HCEC 1CT (cell line): ENCODE measurements at places on chromosomes 16 and 17.

DNA sequence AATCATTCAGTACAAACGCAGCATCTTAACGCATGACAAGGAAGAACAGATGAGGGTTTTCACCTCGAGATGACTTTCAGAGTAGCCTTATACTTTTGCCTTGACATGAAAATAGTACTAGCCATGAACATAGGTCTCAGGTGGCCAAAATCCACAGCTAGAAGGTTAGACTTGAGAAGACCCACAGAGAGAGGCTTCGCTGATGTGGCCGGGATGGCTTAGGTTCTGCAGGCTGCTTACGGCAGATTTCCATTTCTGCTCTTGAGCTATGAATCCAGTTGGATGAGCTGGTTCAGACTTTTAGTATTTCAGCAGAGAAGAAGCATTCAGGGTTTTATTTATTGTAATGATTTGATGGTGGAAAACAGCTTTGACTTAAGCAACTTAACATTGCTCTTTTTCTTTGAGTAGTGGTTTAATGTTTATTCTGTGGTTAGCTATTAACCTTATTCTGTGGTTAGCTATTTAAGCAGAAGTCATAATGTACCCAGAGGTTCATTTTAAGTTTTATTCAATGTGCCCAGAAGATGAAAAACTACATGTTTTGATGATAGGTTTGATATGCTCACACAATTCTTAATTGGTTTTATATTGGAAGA, 7.6 kb downstream of the KRT24 start:
- no peak for DNase-seq

DNA sequence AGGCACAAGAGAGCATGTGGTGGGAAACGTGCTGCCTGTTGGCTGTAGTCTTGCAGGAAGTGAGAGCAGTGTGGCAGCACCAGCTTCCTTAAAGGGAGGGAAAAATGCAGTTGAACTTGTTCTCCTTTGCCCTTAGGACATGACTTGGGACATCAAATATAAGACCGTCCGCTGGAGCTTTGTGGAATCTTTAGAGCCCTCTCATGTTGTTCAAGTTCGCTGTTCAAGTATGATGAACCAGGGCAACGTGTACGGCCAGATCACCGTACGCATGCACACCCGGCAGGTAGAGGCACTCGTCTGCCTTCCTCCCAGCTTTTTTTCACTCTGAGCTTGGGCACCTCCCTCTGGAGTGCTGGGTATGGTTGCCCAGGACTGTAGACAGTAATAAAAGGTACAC, 23.3 kb downstream of the GPR179 start:
- no peak for DNase-seq

GRCh38 chr16:57380671-57381462, 8.6 kb downstream of the CX3CL1 start:
- no peak for DNase-seq

DNA sequence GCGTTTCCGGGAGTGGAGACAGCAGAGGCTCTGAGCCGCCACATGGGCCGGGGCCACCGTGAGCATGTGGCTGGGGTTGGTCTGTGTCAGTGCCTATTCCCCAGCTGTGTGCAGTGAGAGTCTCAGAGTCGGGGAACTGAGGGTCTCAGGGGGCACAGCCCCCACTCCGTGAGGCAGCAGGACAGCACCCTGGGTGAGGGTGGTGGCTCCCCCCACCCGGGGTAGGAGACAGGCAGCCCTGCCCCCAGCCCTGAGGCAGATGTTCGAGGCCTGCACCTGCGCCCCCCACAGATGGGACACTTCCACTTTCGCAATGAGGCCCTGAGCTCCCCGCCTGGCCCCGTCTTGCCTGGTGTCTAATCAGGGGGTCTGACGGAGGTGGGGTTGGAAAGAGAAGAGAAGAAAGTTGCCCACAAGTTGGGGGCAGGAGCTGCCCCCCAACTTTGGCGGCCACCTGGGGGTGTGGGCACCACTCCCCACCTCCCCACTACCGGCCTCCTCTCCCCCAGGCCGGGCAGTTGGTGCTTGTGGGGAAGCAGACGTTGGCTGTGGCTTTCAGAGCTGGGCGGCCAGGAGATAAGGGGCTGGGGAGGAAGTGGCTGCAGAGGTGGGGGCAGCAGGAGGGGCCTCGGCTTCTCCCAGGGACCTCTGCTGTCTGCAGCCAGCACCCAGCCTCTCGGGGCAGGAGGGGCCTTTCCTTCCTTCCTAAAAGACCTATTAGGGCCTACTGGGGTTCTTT, 1.8 kb upstream of the CBFA2T3 start:
- DNase-seq: no peak

DNA sequence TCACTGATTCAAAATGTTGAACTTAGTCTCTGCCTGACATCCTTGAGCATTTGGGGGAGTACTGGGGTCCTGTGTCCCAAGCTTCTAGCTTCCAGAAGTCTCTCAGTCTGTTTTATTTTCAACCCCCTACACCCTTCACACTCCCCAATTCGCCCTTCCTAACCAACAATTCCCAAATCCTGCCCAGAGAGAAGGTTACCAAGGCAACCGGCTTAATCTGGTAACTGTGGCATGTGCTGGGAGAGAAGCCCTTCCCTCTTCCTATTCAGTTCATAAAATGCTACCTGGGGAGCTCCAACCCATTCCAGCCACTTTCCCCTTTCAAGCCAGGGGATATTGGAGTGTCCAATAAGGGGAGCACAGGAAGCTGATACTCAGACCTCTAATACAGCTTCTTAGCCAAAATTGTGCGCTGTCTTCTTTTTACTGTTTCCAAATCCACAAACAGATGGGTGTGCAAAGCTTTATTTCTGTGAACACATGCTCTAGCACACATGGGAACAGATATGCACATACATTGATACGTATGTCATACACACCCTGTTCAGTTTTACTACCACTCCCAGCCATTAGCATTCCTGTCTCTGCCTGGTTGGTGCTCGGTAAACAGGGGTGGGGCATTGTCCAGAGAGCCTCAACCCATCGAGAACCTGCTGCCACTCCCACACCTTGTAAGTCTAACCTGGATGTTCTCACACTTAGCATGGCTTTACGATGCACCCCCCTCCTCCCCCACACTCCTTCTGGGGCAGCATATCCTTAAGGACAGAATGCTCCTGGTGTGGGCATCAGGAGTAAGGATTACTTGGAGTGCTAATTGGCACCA, 1.1 kb upstream of the RAPGEFL1 start:
- DNase-seq: no peak

- DNase-seq: no peak
Measured at GRCh38 chr16:29831490-29831889, 11.2 kb downstream of the MVP start.

DNA sequence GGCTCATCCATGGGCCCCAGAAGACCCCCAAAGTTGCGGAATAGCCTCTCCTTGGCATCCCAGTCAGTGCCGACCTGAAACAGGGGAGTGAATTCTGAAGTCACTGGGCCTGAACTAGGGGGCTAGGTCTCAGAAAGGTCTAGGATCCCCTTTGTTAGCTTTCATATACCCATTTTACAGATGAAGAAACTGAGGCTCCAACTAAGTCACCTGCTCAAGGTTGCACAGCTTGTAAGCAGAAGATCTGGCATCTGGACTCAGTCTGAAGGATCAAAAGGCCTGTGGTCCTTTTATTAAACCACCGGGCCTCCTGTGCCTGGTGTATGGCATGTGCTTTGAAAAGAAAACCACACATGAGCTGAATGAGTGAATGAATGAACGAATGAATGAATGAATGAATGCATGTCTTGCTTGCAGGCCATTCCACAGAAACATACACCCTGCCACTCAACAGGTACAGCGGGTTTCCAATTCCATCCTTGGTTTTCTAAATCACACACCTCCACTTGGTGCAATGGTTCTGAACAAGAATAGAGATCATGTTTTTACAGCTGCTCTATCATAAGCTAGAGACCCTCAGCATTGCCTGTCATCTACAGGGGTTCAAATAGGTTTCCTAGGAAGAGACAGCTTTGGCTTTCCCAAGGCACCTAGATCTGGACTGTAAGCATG, 352.7 kb downstream of the XYLT1 start:
- DNase-seq: no peak

DNA sequence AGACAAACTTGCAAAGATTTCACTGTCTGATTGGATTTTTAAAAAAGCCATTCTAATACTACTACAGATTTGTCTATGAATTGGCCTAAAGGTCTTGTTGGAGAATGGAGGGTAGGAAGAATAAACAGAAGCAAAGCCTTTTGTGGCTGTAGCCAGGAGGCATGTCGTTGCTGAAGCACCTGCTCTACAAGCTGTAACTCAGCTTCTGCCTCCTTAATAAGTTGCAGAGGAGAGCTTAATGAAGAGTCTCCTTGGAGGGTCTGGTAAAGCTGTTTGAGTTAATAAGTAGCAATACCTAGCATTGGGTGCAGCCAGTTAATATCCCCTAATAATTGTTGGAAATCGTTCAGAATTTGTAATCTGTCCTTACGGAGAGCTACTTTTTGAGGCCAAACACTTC, 10.0 kb upstream of the ZNF689 start:
- DNase-seq: no peak

DNA sequence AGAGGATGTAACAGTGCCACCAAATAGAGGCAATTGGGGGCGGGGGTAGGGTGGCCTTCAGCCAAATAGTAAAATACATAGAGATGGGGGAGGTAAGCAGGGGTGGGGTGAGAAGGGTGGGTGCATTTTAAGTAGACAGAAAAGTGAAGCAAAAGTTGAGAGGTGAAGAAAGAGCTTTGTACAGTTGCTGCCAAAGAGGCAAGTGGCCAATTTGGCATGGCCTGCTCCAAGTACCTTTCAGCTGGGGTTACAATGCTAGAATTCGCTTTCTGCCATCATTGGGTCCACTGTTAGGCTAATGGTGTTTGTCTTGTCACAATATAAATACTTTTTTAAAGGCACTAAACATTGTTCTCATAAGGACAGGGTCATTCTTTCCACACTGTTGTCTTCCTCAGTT, 5.2 kb upstream of the TMEM97 start:
- DNase-seq: no peak

- DNase-seq: no peak
Measured at GRCh38 chr17:7107012-7107754, 7.4 kb downstream of the ASGR2 start.

- DNase-seq: peak; percentile 30
Measured at GRCh38 chr17:50640686-50641351, 6.1 kb downstream of the ABCC3 start.

GRCh38 chr17:57708410-57708809, 36.7 kb downstream of the CCDC182 start:
- peak; percentile 5 for DNase-seq

GRCh38 chr16:87057211-87057881, 259.8 kb downstream of the C16orf95 start:
- DNase-seq: peak; percentile 5

- DNase-seq: no peak
Measured at GRCh38 chr17:2967515-2967914, 95.9 kb downstream of the OR1D5 start.

DNA sequence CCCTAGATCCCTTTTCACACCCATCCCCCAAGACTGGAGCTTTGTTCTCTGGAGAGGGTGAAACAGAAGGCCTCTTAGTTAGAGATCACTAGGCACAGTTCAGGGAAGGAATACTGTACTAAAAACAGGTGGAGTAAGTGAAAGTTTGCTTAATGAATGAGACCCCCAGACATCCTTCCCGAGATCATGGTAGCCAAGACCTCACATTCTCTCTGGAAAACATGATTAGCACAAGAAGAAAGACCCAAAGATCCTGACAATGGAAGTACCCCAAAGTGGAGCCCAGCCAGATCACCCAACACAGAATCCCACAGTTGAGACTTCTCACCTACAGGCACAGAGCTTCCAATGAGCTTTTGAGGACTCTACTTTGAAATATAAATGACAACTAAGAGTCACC, 3.4 kb upstream of the CMTM4 start:
- no peak for DNase-seq

GRCh38 chr16:66420396-66420795, 6.7 kb upstream of the BEAN1 start:
- no peak for DNase-seq

- no peak for DNase-seq
Measured at GRCh38 chr17:71801301-71801700, 319.5 kb upstream of the SOX9 start.

- DNase-seq: peak; percentile 15
Measured at GRCh38 chr17:6626616-6627015, 13.9 kb downstream of the KIAA0753 start.

- DNase-seq: no peak
Measured at GRCh38 chr17:3512505-3513171, 36.8 kb downstream of the ASPA start.

GRCh38 chr16:12059216-12059769, 82.8 kb downstream of the SNX29 start:
- no peak for DNase-seq

GRCh38 chr17:74164446-74165045, 38.9 kb upstream of the RPL38 start:
- no peak for DNase-seq

- DNase-seq: no peak
Measured at GRCh38 chr17:1183171-1183873, 3.5 kb upstream of the ABR start.

GRCh38 chr17:72717276-72717675, 375.2 kb downstream of the SLC39A11 start:
- DNase-seq: no peak

DNA sequence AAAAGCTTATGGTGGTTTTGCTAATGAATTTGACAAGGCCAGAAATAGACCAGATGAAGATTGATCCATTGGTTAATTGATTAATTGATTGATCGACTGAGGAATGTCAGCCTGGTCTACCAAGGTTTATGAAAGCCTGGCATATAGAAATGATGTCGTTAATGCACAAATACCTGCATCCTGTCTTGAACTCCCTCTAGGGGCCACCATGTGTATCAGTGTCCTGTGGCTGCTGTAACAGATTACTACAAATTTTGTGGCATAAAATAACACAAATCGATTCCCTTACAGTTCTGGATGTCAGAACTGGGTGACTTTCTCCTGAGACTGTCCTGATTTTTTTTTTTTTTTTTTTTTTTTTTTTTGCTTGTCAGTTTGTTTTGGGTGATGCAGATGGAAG, 553.2 kb downstream of the MAF start:
- no peak for DNase-seq

GRCh38 chr16:5064915-5065314, 841 bp downstream of the C16orf89 start:
- no peak for DNase-seq

DNA sequence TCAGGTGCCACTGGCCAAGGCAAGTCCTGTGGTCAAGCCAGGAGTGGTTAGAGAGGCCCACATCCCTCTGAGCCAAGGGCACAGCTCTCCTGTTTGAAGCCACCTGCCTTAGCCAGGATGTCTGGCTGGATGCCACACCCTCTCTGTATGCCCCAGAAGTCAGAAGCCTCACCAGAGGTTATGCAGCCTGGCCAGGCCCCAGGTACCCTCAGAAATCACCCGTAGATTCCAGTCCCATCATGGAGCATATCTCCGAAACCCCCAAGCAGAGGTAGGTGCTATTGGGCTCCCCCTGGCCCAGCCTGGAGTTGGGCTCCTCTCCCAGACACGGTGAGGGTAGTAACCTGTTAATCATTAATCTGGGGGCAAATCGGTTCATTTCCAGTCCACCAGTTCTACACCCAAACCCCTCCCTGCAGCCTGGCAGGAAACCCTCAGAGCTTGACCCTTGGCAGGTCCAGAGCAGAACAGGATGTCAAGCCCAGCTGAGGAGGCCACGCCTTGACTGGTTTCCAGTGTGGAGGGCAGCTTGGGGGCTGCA, 60.6 kb upstream of the TMEM97 start:
- DNase-seq: no peak
